ENCODE measurements at places on chromosomes 5 and 9.
A peak's percentile ranks its signal among the peaks of the same experiment; 100 is the strongest.

DNA sequence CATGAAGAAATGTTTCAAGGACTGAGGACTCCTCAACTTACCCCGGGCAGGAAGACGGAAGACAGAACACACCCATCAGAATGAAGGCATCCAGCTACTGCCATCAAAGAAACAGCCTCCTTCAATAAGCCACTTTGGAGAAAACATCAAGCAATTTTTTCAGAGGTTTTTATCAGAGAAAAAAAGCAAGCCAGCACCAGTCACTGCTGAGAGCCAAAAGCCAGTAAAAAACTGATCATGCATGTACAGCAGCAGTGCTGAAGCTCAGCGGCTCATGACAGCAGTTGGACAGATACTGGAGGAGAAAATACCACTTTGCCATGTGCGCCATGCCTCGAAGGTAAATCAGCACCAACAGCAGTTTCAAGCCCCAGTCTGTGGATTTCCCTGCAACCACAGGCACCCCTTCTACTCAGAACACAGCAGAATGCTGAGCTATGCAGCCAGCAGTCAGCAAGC lies 10.1 kb upstream of the ZNF484 start:
- no peak for DNase-seq

DNA sequence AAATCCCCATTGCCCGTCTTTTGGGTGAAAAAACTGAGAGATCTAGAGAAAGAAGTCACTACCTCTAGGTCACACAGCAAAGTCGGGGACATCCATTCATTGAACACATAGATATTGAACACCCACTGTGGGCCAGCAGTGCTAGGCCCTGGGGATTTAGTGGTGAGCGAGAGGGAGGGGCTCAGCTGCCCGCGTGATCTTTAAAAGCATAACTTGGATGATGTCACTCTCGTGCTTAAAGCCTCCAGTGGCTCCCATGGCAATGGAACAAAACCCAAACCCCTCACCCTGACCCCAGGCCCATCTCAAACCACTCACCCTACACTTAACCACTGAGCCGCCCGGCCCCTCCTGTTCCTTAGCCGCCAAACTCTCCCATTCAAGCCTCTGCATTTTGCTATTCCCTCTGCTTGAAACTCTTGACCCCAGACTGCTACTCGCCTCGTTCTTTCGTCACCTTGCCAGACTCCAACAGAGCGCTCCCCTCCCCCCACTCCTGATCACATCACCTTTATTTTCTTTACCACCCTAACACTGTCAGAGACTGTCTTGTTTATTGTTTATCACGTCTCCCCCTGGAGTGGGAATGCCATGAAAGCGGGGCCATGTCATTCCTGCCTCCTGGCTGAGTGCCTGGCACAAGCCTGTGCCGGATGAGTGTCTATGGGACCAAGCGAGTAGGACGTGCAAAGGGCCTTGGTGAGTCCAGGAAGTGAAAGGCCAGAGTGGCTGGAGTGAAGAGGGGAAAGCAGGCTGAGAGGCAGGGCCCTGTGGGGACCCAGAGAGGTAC lies 710 bp upstream of the PIP5KL1 start:
- no peak for DNase-seq

DNA sequence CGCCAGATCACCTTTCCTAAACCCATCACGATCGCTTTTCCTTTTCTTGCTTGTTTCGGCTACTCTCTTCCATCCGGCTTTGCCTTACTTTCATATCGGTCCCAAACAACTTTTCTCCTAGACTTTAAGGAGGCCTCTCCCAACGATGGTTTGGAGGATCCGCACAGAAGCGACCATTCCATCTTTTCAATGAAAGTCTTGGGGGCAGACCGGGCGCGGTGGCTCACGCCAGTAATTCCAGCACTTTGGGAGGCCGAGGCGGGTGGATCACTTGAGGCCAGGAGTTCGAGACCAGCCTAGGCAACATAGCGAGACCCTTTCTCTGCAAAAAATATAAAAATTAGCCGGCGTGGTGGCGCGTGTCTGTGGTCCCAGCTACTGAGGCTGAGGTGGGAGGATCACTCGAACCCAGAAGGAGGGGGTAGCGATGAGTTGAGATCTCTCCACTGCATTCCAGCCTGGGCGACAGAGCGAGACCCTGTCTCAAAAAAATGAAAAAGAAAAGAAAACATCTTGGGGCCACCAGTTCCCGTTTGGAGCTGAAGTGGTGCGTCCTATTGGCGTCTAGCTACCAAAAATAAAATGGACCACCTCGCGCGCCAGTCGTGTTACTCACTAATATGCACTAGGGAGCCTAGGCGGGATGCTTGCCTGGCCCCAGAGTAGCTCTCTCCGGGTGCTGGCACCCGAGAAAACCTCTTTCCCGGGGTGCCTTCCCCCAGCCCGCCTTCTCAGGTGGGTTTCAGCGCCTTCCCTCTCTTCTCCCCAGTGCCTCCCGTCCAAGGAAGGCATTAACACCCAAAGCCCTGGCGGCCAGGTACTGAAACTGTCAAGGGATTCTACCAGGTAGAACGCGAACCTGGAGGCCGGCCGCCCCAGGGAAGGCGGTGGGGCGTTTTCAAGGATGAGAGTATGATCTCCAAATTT lies 800 bp upstream of the AP3B1 start:
- DNase-seq = peak; percentile 61

- no peak for DNase-seq
Measured at GRCh38 chr5:176454724-176455394, 6.7 kb downstream of the FAF2 start.

DNA sequence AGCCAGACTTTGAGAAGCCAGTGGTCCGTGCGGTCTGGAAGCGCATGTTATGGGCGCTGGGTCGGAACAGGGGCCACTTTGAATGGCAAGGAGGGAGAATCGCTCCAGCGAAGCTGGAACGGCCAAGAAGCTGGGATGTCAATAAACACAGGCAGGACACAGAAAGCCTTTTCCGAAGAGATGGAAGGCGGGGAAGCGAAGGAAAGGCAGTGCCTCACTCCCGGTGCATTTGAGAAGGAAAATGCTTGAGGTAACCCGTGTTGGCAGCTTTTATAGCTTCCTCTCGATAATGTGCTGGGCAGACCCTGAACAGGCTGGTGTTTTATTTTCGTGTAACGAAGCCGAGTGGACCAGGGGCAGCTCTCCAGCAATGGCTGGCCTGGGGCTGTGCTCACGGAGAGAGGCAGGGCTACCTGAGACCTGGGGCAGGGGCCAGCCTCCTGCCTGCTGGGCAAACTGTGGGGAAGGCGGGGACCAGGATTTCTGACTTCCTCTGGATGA lies 84.2 kb upstream of the SPRY4 start:
- no peak for DNase-seq

DNA sequence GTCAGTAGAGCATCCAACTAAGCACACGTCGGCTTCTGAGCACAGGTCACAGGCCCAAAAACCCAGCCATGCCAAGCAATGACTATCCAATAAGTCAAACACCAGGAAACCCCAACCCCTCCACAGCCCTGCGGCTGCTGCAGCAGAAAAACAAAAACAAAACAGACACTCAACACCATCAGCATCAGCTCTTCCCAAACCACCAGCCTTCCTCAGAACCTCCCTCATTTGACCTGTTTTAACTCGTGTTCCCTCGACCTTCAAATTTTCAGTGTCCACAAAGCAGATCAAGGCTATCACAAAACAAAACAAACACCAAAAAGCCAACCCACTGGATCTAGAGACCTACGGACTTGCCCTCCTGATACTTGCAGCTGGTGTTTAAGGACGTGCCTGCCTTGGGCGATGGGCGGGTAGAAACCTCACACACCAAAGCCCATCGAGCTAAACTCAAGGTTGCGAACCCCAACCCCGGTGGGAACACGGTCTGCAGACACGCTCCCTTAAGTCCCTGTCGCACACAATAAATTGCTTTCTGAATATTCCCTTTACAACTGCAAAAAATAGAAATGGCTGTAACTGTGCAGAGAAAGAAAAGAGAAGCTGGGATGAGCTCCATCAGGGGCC lies 247.1 kb upstream of the ANKRD55 start:
- peak; percentile 18 for DNase-seq

DNA sequence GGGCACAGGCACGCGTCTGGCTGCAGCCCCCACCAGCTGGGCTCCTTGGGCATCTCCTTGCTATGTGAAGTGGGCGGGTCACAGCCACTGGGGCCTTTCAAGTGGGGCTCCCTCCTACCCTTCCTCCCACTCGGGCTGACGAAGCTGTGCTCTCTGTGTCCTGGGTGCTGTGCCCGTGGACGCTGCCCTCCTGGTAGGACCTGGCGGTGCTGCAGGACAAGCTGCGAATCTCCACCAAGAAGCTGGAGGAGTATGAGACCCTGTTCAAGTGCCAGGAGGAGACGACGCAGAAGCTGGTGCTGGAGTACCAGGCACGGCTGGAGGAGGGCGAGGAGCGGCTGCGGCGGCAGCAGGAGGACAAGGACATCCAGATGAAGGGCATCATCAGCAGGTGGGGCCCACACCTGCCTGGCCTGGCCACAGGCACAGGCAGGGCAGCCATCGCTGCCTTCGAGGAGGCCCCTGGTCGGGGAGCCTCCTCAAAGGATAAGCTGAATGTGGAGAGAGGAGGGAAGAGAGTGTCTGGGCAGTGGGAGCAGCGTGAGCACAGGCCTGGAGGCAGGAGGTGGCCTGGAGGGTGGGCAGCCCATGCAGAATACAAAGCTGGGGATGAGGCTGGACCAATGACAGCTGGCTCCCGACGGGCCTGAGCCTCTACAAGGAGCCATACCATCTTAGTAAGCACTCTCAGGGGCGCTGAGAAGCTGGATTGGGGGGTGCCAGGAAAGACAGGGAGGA lies 124.7 kb downstream of the DAB2IP start:
- no peak for DNase-seq

DNA sequence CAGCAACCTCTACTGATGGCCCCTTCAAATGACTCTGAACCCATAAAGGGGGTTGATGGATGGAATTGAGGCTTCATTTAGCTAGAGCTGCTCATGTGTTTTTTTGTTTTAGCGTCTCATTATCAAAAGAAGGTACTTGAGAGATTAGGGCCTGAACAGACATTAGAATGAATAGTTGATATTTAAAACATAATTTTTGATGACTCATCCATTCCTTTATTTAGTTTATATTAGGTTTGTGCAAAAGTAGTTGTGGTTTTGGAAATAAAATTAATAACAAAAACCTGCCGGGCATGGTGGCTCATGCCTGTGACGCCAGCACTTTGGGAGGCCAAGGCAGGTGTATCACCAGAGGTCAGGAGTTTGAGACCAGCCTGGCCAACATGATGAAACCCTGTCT lies 485.9 kb downstream of the PSAT1 start:
- no peak for DNase-seq

- no peak for DNase-seq
Measured at GRCh38 chr5:126613941-126614592, 13.3 kb downstream of the PHAX start.

DNA sequence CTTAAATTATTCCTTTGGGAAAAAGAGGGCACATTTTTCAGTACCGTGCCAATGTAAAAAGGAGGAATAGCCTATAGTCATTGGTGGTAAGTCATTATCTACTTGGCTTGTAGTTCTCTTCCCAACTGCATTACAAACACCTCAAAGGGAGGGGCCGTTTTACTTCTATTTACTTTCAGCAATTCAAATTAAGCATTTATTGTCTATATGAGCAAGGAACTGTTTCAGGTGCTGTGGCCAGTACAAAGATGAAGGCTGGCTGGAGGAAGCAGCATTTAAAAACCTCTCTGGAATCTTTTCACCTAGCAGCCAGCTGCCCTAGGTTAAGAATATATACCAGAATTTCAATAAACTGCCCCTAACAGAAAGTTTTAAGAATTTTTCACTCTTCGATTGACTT lies 48.9 kb downstream of the SEMA6A start:
- no peak for DNase-seq

DNA sequence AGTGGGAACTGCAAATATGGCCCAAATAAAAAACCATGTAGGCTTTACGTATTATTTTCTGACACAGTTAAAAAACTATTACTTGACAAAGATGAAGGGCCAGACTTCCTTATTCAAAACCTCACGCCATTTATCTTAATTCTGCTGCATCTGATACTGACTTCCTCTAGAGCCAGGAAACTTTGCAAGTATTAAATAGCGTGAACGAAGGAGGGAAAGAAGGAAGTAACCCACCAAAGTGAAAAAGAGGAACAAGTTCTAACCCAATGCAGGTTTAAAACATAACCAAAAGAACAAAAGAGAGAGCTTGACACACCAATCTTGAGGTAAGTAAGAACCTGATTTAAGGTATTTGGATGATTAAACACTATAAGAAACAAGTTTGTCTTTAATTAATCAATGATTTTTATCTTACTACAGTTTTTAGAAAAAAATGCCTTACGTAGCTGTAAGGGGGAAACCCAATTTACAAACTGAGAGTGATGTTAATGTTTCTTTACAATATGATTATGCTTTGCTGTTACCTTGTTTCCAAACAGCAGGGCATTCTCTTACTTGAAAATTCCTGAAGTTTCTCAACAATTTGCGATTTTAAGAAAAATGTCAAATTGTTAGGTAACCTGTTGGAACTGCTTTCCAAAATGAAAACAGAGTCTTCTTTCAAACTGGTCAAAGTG lies at the start of gene GAPT:
GAPT (plus strand) TSS at position 220 of the 677 bp plus-strand sequence. CDS start 3,102 bp downstream, outside the sequence.
- no peak for DNase-seq

- DNase-seq = no peak
Measured at GRCh38 chr9:251398-251797, 36.7 kb downstream of the DOCK8 start.

GRCh38 chr5:72005671-72006070 lies 101.6 kb upstream of the MAP1B start:
- no peak for DNase-seq

GRCh38 chr5:28014779-28015178 lies 976.4 kb upstream of the CDH9 start:
- DNase-seq = no peak

DNA sequence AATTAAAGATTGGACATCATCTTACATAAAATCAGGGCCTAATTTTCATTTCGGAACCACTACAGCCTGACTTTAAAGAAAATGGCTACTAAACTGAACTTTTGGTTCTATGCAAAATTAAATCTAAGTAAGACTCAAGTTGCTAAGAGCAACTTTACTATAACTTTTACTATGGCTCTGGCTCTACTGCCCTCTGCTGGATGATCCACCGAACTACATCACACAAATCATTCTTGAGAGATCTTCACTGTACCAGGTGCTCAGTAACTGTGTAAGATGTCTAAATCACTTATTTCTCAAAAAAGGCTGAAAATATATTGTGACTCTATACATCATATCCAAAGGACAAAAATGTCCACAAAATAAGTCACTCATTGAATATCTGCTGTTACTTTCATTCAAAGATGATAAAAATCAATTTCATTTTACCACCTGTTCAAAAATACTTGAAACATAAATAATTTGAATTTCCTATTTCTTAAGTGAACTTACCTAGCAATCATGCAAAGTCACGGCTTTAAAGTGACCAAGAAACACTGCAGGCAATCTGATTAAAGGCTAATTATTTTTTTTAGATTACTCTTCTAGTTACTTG lies 13.5 kb downstream of the MOCS2 start:
- peak; percentile 69 for DNase-seq

DNA sequence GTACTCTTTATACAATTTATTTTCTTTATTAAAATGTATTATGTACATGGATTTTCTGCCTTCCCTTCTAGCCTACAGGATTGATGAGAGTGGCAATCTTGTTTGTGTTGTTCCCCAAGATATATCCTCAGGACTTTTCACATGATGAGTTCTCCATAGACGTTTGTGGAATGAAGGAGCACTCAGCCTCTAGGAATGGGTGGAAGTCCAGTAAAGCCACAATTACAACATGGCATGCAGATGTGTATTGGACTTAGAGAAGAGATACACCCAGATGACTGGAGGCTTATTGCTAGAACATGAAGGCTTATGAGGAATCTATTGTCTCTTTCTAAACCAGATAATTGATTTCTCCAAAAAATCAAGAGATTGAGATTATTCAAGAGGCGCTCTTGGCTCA lies 8.2 kb upstream of the DOCK2 start:
- no peak for DNase-seq
